ENCODE measurements at places on chromosomes 5 and 9. TPM values are rescaled to one million over a fixed set of nuclear protein-coding genes. Genes with fewer than 3 reads are reported as not detected.

DNA sequence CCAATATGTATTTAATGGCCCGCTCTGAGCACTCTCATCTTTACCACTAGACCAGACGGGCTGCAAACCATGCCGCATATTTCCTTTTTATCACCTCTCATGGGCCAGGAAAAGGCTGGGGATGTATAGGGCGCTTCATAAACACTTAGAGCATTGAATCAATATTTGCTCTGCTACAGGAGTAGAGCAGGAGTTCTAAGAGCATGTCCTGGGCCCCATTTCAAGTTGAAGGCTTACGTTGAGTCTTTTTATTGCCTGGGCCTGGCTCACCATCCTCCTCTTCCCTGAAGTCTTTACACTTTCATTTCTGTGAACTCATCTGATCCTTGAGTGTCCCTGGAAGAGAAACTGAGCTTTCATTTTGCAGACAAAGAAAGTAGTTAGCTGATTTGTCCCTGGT, 112.4 kb downstream of the FSTL4 start:
- no peak for DNase-seq

- DNase-seq, result no peak
Observed at GRCh38 chr5:39256477-39257235, 37.3 kb upstream of the FYB1 start.

GRCh38 chr9:33161011-33161588, 6.0 kb downstream of the B4GALT1 start:
- no peak for DNase-seq

- no peak for DNase-seq
Observed at GRCh38 chr5:3899093-3899492, 303.5 kb downstream of the IRX1 start.

GRCh38 chr9:114318416-114318815, 4.5 kb upstream of the ORM1 start:
- DNase-seq, result peak; percentile 35

DNA sequence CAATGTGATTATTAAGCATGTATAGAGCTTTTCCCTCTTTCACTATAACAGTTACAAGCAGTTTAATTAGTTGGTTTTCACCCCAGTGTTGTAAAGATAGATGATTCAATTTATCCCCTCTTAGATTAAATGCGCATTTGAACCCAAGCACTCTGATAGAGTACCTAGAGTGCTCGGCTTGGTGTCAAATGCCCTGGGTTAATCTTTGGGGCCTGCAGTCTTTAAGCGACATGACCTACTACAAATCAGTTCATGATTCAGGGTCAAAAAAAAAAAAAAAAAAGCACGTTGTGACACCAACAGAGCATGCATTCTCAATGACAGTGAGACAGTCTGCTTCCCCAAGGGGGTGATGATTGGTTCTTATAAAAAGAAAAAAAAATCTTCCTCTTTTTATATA, 375.3 kb downstream of the BRINP1 start:
- no peak for DNase-seq

DNA sequence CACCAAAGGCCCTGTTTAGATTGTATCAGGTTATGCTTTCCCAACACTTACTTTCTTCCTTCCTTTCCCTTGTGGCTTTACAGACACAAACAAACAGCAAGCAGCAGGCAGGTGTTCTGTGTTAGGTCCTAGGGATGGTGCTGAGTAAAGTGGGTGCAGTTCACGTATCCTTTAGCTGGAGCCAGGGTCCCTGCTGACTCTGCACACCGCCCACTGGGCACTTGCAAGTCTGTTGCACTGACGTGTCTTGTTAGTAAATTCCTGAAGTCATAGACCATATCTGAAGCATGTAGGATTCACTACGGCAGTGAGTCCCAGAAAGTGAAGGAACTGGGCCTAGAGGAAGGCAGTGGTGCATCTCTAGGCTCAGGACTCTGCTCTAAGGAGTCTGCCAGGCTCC, 96.5 kb downstream of the DAPK1 start:
- no peak for DNase-seq

The ZNF79 gene
- 5.5 TPM for total RNA-seq

The MZB1 gene
- 0.51 TPM for total RNA-seq

The SLC30A5 gene
- 40.7 TPM for total RNA-seq

All from cardiac septum (tissue), 1 donor.